ENCODE measurements at places on chromosomes 3 and 15.

- DNase-seq: no peak
These were observed 34.8 kb upstream of the ARHGEF3 start for GRCh38 chr3:56836276-56837163.

DNA sequence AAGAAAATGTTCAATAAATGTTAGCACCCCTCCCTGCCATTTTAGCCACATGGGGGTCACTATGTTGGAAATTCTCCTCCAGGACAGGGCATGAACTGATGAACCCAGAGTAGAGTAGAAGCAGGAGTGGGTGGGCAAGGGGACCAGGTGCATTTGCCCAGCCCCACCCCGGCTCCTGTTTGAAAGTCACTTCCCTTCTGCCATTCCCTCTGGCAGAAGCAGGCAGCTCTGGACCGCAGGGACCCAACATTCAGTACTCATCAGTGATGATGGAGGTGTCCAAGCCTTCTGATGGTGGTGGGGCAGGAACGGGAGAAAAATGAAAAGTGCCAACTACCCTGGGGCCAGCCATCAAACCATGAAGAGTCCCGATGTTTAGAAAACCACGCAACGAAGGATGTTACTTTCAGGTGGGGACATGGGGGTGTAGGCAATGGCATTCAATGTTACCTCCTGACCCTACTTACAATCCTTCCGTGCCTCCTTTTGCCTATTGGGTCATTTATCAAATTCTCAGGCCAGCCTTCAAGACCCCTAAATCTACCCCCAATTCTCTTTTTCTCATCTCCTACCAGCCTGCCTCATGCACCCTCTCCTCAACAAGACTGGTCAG, 17.2 kb downstream of the UBAP1L start:
- DNase-seq: no peak

GRCh38 chr15:75023872-75024636, 664 bp downstream of the PPCDC start:
- no peak for DNase-seq

DNA sequence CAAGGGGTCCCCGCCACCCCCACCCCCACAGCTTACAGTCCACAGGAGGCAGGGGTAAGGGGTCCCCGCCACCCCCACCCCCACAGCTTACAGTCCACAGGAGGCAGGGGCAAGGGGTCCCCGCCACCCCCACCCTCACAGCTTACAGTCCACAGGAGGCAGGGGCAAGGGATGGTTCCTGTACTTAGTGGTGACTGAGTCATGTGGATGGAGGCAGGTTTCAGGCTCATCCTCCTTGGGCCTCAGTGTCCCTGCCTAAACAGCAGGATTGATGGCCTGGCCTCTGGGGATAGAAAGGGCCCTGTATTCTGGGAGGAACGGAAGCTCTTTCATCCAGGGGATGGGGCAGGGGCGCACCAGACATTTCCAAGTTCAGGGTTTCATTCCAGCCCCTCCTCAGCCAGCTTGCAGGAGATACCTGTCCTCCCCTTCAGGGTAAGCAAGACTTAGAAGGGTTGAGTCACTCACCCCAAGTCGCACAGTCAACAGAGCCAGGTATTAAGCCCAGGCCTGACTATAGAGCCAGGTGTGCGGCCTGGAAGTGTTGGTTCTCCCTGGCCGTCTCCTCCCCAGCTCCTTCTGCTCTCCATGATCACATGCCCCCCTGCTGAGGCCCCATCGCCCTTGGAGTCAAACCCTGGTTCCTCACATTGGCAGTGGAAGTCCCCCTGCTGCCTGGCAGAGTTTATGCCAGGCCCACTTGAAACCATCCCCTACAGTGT, 12.5 kb downstream of the CSK start:
- no peak for DNase-seq

- no peak for DNase-seq
These were observed 17.0 kb downstream of the CA12 start for GRCh38 chr15:63364399-63365272.

GRCh38 chr3:45252826-45253225, 26.7 kb upstream of the TMEM158 start:
- no peak for DNase-seq

DNA sequence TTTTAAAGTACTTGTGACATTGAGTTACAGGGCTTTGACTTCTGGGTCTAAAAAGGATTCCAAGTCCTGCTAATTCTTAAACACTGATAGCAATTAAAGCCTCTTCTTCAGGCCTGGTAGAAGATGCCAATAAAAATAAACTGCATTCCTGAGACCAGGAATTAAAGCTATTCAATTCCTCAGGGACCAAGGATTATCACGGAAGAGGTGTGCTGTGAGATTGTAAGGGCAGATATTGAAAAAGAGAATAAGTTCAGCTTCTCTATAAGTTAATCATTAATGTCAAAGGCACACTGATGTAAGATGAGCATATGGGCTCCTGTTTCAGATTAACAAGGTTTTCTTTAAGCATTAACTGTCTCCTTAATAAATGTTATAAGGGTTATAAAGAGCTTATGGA, 611.3 kb downstream of the SI start:
- no peak for DNase-seq

GRCh38 chr3:181253796-181254195, 264.3 kb upstream of the DNAJC19 start:
- DNase-seq: no peak

DNA sequence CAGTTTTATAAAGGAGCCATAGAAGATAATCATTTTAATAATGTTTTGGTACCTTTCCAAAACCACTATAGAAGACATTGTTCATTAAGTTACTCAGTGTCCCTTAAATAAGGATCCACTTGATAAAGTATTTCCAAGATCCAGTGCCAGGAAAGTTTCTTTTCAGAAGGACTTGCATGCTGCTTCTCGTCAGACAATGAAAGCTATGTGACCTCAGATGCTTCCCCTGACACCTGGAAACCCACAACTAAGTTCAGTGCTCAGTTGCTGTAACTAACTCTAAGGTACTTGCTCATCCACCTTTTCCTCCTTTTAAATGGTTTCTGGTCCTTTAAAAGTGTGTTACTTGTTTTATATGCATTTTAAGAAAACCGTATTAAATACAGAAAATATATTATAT, 7.3 kb downstream of the SSR3 start:
- DNase-seq: no peak

All from CD4-positive, alpha-beta T cell treated with Interleukin-1 beta for 1 hour (primary cell).